ENCODE measurements at places on chromosomes 5 and 9. TPM values are rescaled to one million over a fixed set of nuclear protein-coding genes. Genes with fewer than 3 reads are reported as not detected.

Gene AGXT2
- total RNA-seq, result not detected

GRCh38 chr9:35338086-35338485 is 151.8 kb upstream of the RUSC2 start:
- DNase-seq, result no peak

- DNase-seq, result no peak
Measured at GRCh38 chr5:23631302-23632045, 124.1 kb downstream of the PRDM9 start.

DNA sequence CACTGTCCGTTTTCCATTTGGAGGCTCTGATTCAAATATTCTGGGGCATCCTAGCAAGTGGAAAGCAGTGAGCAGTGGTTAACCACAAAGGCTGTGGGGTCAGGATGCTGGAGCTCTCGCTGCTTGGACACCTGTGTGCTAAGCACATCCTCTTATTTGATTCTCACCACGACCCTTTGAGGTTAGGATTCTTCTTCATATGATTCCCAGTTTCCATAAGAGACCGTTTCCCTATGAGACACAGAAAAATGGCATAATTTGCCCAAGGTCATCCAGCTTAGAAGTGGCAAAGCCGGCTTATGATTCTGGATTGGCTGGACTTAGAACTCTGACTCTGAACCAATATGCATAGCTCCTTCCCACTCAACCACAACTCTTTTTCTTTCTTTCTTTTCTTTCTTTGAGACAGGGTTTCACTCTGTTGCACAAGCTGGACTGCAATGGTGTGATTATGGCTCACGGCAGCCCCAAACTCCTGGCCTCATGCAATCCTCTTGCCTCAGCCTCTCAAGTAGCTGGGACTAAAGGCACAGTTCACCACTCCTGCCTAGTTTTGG is 207.7 kb downstream of the TTLL11 start:
- no peak for DNase-seq

- no peak for DNase-seq
Measured at GRCh38 chr5:58615972-58616371, 33.1 kb downstream of the RAB3C start.

DNA sequence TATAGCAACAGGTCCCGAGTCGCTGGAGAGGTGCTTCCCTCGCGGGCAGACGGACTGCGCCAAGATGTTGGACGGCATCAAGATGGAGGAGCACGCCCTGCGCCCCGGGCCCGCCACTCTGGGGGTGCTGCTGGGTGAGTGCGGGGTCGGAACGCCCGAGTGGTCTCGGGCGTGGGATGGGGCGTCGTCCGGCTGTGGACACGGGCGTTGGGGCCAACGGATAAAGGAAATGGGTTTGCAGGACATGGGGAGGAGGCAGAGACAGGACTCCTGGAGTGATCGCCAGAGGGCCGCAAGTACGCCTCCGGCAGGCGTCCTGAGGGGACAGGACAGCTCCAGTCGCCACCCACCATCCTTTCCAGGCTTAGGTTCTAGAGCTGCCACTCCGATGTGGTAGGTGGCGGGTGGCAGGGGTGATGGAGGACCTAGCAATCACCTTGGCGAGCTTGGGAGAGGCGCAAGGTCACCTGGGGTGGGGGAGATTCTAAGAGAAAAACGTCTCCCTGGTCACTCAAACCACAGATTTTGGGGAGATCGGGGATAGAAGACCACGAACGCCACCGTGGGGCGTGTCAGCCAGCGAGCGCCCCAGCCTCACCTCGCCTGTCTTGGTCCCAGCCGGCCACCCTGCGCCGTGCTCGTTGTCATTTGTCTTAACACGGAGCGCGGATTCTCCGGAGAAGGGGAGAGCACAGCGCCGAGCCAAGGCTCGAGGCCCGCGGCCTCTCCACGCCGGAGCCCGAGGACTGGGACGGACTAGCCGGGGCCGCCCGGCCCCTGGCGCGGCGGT is 922 bp downstream of the LMX1B start:
- no peak for DNase-seq

- DNase-seq, result no peak
Measured at GRCh38 chr5:97095318-97095732, 47.1 kb downstream of the LIX1 start.

Data from HCT116 (cell line).